Body of pancreas (tissue), 4 donors: ENCODE measurements at places on chromosomes 1 and 21. TPM values are rescaled to one million over a fixed set of nuclear protein-coding genes. Genes with fewer than 3 reads are reported as not detected.
A peak's percentile ranks its signal among the peaks of the same experiment; 100 is the strongest.

GRCh38 chr1:177384461-177384860 lies 213.7 kb downstream of the BRINP2 start:
- DNase-seq = no peak

- no peak for DNase-seq
These were observed 95.0 kb downstream of the BEND5 start for GRCh38 chr1:48681476-48682305.

DNA sequence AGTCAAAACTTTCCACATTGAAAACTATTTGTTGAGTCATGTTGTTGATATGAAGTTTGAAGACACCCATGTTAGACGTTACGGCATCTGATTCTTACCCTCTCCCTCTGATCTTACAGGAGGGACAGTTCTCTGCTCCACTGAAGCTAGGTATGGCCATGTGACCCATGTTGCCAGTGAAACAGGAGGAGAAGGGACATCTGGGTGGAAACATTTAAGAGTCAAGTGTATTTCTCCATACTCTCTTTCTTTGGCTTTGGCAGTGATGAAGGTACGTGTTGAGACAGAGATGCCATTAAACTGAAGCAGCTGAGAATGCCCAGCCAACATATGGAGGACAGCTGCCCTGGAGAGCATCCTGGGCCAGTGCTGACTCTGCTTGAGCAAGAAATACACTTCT lies 198.4 kb upstream of the PTGFR start:
- DNase-seq = no peak

DNA sequence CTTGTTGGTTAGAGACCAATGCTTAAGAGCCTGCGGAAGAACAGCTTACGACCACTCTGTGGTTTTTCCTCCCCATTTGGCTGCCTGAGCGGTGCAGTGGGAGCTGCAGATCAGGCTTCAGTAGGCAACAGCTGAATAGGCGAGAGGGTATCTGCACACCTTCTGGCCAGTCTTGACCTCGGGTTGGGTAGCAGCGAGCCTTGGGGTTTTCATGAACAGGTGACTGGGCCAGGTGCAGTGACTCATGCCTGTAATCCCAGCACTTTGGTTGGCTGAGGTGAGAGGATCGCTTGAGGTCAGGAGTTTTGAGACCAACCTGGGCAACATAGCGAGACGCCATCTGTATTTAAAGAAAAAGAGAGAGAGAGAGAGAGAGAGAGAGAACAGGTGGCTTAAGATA lies 41.0 kb downstream of the NENF start:
- DNase-seq = no peak

DNA sequence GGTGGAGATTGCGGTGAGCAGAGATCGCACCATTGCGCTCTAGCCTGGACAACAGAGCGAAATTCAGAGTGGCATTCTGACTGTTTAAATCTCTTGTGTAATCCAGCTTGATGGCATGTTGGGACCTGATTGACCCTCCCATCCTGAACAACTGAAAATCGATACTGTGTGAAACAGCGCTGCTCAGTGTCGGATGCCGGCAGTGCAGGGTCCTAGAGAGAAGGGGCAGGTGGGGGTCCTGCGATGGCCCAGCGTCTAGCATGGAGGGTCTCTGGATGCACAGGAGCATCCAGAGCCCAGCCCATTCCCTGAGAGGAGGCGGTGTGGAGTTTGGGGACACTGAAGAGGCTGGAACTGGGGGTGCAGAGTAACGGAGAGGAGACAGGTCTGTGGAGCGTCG lies 15.8 kb downstream of the AGT start:
- DNase-seq = no peak

DNA sequence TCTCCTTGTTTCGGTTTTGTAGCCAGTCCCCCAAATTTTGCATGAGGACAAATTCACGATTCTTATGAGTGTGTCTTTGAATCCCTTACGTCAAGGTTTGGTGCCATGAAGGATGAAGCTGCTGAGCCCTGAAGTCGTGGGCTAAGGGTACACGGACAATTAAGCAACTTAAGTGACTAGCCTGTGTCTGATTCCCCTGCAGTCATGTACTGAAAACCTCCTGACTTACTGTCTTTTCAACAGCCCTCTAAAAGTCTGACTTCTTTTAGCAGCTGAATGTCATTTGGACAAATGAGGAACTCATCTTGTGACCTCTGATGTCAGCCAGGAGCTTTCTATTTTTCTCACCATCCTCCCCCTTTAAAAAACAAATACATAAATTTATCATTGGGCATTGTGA lies 27.1 kb upstream of the C1orf105 start:
- DNase-seq = no peak

DNA sequence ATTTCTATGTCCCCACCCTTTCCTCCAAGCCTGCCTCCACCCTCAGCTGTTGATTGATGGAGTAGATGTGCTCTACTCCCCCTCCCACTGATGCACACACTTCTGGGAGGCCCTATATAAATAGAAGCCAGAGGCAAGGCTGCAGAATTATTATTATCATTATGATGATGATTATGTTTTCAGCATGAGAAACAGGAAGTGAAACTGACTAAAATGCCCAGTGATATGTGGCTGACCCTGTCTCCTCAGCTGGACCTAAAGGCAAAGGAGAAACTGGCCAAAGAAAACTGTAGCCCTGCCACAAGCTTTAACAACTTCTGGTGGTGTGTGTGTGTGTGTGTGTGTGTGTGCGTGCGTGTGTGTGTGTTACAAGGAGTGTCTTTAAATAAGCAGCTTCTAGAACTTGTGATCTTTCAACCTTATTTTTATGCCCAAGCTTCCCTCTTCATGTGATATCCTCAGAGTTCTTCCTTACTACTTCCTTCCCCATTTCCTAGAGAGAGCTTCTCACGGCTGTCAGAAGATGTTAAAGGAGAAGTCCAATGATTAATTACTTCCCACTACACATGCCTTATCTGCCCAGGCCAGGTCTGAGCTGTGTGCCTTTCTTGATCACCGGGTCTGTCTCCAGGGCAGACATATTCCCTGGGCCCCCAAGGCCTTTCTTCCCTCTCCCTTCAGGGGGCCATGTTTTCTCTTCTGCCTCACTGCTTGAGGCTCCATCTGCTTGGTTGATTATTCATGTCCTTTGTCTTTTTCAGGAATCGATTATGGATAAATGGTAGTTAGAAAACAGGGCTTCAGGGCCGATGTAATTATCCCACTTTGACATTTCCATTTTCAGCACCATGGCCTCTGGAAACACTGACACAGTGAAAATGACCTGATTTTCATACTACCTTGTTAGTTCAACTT lies 11.6 kb upstream of the MAPKAPK2 start:
- DNase-seq = no peak

- DNase-seq = peak; percentile 11
These were observed 207.1 kb downstream of the SLC35F3 start for GRCh38 chr1:234111458-234112142.

DNA sequence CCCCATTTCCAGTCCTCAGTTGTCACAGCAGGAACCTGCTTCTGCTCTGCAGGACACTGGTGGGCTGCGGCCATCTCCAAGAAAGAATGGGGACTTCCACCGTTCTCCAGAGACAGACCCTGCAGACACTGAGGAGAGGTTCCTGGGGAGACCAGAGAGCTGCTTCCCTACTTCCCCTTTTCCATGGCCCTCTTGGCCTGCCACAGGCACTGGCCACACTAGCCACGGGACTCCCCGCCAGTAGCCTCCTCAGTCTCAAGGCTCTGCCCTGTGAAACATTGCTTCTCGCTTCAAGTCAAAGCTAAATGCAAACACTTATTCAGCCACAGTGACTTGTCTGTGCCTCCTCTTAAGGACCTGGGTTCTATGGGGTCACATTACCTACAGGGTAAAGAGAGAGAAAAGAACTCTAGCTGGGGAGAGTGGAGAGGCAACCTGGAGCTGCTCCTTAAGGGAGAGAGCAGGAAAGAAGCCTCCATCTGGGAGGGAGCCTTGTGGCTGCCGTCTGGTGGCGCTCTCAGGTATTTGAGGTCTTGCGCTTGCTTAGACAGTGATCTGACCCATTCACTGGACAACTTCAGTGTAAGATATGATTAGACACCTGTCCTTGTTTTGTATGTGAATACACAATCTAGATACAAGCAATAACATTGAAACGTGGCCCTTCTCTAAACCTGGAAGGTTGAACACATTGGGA lies 5.4 kb upstream of the SLAMF8 start:
- DNase-seq = no peak

DNA sequence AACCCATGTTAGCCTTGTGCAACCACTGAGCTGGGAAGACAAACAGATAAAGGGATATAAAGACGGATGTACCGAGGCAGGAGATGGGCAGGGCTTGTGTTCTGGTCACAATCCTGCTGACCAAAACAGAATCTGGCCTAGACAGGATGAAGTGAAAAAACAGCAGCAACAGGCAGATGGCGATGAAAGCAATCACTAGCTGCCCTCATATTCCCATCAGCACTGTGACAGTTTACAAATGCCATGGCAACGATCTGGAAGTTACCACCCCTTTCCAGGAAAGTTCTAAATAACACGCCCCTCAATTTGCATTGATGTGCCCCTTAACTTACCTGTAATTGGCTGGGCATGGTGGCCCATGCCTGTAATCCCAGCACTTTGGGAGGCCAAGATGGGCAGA lies 40.6 kb upstream of the CD46 start:
- DNase-seq = peak; percentile 28

DNA sequence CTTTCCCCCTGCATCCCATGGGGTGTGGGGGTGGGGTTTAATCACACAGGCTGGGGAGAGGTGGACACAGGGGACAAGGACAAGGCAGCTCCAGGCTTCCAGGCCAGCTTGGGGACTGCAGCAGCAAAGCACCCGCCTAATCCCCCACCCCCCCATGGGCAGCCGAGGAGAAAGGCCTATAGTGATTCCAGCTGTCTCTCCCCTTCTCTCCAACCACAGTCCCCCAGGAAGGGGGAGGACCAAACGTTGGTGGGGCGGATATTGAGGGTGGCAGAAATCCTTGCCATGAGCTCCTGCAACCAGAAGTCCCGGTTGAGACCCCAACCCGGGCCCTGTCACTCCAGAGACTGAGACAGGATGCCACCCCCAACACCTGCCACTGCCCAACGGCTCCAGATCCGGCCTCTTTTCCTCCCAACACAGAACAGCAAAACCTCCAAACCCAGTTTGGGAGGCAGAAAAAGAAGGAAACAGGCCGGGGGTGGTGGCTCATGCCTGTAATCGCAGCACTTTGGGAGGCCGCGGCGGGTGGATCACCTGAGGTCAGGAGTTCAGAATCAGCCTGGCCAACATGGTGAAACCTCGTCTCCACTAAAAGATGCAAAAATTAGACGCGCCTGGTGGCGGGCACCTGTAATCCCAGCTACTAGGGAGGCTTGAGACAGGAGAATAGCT lies 1.7 kb downstream of the EPHA2 start:
- no peak for DNase-seq

DNA sequence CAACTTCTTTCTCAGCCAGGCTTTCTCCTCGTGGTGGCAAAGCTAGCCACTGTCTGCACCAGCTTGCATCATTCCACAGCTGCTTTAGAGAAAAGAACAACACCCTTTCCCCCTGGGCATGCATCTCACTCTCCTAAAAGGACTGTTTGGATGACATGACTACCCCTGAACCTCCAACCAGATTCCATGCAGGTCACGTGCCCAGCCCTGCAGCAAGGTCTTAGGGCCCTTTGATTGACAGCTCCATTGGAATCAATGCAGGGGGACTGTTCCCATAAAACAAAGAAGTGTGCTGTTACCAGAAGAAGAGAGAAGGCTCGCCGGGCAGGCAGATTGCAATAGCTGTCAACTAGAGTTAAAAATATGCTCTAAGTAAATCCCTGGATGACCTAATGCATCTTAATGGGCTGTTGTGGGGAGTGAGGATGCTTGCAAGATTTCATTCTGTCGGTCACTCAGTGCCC lies 24.4 kb downstream of the KCNA2 start:
- DNase-seq = no peak

GRCh38 chr21:30227633-30228404 lies 11.9 kb upstream of the CLDN8 start:
- peak; percentile 64 for DNase-seq

- DNase-seq = no peak
These were observed 18.2 kb downstream of the DNALI1 start for GRCh38 chr1:37574834-37575480.

GRCh38 chr1:114353262-114353661 lies 157.7 kb downstream of the TRIM33 start:
- peak; percentile 68 for DNase-seq

GRCh38 chr1:42961312-42962091 lies 2.8 kb upstream of the SLC2A1 start:
- no peak for DNase-seq

GRCh38 chr1:26827663-26828062 lies 1.2 kb downstream of the ZDHHC18 start:
- DNase-seq = peak; percentile 32

DNA sequence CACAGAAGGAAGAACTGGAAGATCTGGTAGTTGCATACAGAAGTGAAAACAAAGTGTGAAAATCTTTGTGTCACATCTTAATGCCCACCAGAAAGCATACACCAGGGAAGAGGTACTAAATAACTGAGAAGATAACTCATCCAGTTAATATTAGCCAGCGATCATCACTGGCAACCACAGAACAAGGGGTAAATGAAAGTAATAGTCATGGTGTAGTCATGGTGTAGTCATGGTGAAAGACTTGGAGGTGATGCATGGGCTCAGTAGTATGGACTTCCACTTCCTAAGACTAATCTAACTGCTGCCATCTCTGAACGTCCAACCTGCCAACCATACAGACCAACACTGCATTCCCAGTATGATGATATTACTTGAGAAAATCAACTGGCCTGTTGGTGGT lies 481.2 kb upstream of the NR5A2 start:
- no peak for DNase-seq

The LCE3E gene
- total RNA-seq = not detected

The AUNIP gene
- not detected for total RNA-seq

The ETV3 gene
- 5.6 TPM for total RNA-seq
